Nucleus accumbens (tissue), 56 donors: ENCODE measurements at places on chromosomes 6 and 20.

- no peak for DNase-seq
Measured at GRCh38 chr6:139014945-139015344, 13.6 kb upstream of the ABRACL start.

GRCh38 chr6:130473886-130474285 is 108.1 kb downstream of the TMEM200A start:
- no peak for DNase-seq

DNA sequence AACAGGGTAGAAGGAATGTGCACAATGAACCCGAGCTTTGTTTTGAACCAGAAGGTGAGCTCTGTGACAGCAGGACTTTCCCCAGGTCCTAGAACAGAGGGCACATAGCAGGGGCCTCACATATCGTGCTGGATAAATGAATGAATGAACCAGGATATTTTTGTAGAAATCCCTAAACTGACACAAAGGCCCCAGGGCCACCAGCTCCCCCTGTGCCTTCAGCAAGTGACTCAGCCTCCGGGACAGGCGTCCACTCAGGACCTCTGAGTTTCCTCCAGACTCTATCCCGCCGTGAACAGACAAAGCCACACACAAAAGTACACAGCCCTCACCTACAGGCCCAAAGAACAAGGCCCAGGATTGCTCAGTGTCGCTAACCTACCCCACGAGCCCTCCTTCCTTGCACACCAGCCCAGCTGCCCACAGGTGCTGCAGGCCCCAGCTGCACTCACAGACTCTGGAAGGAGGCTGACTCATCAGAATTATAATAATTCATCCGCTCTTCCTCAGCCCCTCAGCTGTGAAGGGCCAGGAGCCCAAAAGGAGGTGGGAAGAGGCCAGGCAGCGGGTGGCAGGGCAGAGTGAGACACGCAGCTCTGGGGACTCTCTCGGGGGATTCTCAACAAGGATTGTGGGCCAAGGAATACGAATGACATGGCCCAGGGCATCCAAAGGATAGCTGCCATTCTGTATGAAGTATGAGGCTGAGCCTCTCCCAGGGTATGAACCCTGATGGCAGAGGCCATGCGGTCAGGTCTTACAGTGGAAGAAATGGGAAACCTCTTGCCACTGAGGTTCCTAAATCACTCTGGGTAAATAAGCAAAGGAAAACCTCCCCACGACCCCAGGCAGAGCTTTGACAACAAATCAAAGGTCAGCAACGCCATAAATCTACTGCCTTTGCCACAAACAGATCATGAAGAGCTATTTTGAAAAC is 40.9 kb downstream of the SUMO4 start:
- no peak for DNase-seq

DNA sequence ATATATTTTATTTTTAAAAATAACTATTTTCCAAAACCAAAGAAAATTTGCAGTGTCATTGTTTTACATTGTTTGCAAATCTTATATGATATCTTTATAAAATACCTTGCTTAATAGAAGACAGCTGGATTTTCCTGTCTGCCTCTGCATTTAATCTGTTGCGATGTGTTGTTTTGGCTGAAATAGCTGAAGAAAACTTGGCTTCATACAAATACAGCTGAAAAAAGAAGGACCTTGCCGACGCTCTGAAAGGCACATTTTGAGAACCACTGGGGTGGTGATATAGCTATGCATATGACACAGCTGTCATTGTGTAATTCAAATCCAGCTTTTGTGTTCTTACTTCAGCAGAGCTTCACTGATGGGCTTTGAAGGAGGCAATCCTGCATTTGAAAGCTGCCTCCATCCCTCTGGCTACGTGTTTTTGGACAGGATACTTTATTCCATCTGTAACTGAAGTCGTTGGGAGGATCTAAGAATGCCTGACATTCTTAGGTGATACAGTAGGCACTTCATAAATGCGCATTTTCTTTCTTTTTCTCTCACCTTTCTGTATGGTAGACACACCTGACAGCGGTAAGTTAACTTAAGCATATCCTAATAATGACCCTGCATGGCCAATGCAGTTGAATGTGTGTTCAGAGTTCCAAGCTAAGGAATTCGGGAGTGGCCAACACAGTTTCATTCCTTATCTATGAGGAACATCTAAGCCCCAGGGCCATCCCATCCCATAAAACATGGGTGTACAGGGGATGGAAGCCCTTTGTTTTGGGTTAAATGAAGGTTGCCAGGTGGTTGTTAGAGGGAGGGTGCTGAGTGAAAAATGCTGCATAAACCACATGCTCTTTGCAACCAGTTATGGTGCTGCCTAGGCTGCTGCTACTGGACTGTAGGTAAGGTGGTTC is 213.0 kb downstream of the TFAP2A start:
- DNase-seq: no peak

DNA sequence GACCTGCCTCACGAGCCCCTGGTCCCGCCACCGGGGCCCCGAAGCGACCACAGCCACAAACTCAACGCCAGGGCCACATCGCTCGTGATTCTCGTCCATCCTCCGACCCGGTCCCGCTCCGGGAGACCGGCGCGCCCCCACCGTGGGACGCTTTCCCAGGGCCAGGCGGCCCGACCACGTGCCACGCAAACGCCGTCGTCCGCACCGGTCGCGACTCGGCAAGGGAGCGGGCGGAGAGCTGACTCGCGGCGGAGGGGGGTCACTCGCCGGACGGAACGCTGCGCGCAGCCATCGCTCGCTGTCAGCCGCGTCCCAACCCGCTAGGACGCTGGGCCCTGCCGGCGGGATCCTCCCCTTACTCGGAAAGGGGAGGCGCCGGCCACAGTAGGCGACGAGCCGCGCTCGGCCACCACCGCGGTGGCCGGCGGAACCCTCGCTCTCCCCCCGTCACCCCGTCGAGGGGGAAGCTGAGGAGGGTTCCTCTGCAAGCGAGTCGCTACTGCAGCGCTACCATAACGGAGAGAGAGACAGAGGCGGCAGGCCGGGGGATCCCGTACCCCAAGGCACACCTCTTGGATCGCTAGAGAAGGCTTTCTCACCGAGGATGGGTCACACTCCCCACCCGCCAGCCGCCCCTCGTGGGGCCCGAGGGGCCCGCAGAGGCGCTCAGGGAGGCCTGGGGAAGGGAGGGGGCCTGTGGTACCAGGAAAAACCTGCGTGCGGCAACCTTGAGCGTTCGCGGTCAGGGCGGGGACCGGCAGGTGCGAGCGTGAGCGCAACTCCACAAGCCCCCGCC is 511.8 kb upstream of the ZNF337 start:
- no peak for DNase-seq

GRCh38 chr6:126824226-126824625 is 294.2 kb upstream of the RSPO3 start:
- DNase-seq: no peak

DNA sequence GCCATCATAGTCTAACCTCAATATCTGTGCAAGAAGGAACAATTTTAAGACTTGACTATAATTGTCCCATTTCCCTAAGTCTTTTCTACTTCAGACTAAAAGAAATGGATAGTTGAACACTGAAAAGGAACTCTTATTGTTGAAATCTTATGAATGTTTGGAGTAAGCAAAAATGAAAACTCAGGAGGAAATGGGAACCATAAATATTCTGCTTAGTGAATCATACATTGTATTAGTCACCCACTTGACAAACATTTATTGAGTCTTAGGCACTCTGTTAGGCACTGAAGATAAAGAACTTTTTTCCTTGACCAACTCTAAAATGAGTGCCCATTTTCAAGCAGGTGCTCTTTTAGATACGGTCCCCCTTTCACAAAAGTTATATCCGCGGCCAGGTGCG is 8.7 kb downstream of the CCDC170 start:
- DNase-seq: no peak

DNA sequence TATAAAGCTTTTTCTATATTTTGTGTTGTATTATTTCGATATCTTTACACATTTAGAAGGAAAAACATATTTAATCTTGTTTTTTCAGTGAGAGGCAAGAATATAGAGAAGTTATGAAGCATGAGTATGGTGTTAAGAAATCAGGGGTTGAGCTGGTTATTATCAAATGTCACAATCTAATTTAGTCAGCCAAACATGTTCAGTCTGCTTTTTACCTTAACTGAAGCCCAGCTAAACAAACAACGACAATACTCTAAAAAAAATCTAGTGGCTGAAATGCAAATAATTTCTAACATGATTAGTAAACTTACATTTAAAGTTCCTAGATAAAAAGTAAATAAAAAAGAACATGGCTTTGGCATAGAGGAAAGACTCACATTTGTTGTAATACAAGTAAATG is 433.8 kb upstream of the NRSN1 start:
- no peak for DNase-seq

GRCh38 chr20:47847884-47848485 is 62.7 kb upstream of the SULF2 start:
- no peak for DNase-seq

DNA sequence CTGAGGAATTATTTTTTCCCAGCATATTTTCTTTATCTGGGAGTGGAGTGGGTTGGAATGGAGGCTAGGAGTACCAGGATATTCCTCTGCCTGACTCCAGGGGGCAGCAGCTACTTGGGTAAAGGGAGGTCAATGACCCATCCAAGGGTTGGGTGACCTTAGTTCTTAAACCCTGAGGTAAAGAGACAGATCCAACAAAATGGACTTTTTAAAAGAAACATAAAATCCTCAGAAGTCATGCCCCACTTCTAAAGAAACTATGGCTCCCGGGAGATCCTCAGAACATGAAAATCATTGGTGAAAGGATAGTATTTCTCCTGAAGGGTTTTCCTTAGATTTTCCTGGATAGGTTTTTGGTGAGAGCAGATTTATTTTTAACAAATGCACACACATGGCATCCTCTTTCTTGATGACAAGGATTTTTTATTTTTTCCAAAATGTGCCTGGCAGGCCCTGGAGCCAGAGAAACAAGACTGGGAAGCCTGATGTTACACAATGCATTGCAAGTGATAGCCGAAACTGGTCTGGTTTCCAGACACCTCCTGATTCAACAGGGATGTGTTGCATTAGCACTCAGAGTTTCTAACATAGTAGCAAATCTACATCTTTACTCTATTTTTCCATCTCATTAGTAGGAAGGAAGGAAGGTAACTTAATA is 240.9 kb upstream of the BTBD3 start:
- DNase-seq: peak; percentile 2

GRCh38 chr6:95785785-95786184 is 208.4 kb downstream of the MANEA start:
- DNase-seq: no peak

GRCh38 chr6:166751051-166751595 is 124.1 kb upstream of the RPS6KA2 start:
- DNase-seq: no peak

- DNase-seq: no peak
Measured at GRCh38 chr20:5369629-5370028, 52.9 kb upstream of the PROKR2 start.

GRCh38 chr6:113489952-113490746 is 367.0 kb upstream of the MARCKS start:
- no peak for DNase-seq

- DNase-seq: peak; percentile 18
Measured at GRCh38 chr20:58839474-58839874, 11.2 kb downstream of the GNAS-AS1 start.

DNA sequence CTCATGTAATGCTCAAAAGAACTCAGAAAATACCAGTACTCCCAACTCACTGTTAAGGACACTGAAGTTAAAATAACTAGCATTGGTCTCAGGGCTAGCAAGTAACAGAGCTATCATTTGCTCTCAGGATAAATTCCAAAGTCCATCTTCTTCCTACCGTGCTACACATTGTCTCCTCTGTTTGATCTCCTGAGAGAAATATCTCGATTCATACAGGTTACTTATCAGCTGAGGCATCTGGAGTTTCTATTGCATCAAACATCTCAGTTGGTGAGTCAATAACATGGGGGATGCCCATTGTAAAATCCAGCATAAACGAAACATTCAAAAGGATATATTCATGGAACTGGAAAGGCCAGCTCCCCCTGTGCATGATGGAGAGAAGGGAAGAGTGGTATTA is 147.4 kb downstream of the BACH2 start:
- DNase-seq: no peak

GRCh38 chr6:73139681-73140383 is 85.5 kb downstream of the KHDC1L start:
- no peak for DNase-seq

- DNase-seq: no peak
Measured at GRCh38 chr20:64201653-64202052, 37.4 kb downstream of the MYT1 start.

GRCh38 chr6:74671558-74672025 is 534.3 kb downstream of the COL12A1 start:
- DNase-seq: no peak
